Inflammatory macrophage treated with lipopolysaccharide for 4 hours (primary cell): ENCODE measurements at places on chromosomes 16 and 17.
A peak's percentile ranks its signal among the peaks of the same experiment; 100 is the strongest.

GRCh38 chr16:57133031-57133430 is 40.6 kb downstream of the CPNE2 start:
- no peak for DNase-seq

GRCh38 chr16:1026057-1026783 is 44.6 kb downstream of the SOX8 start:
- no peak for DNase-seq

- DNase-seq: peak; percentile 71
These were observed 92.0 kb upstream of the CDH5 start for GRCh38 chr16:66274335-66275110.

DNA sequence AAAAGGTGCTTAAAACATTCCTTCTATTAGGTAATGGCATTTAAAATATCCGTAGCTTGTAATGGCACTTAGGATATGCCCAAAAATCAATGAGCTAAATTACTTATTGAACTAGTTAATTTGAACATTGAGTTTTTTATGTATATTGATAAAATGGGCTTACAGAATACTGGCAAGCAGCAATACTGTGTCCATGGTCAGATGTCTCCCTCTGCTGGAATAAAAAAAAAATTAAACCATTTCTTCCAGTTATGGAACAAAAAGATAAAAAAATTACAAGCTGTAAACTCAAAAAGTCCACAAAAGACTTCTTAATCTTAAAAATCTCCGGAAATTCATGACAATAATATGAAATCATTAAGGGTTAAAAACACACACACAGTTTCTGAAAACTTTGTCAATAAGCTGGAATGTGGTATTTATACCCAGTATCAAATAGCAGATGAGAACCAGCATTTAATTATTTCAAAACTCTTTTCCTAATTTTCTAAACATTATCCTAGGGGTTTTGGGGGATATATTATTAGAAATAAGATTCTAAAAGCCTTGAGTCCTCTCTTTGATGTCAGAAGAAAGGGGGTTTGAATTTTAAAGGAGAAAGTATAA is 21.5 kb upstream of the PSMD7 start:
- peak; percentile 27 for DNase-seq

- no peak for DNase-seq
These were observed 21.4 kb upstream of the RPTOR start for GRCh38 chr17:80523054-80523744.

DNA sequence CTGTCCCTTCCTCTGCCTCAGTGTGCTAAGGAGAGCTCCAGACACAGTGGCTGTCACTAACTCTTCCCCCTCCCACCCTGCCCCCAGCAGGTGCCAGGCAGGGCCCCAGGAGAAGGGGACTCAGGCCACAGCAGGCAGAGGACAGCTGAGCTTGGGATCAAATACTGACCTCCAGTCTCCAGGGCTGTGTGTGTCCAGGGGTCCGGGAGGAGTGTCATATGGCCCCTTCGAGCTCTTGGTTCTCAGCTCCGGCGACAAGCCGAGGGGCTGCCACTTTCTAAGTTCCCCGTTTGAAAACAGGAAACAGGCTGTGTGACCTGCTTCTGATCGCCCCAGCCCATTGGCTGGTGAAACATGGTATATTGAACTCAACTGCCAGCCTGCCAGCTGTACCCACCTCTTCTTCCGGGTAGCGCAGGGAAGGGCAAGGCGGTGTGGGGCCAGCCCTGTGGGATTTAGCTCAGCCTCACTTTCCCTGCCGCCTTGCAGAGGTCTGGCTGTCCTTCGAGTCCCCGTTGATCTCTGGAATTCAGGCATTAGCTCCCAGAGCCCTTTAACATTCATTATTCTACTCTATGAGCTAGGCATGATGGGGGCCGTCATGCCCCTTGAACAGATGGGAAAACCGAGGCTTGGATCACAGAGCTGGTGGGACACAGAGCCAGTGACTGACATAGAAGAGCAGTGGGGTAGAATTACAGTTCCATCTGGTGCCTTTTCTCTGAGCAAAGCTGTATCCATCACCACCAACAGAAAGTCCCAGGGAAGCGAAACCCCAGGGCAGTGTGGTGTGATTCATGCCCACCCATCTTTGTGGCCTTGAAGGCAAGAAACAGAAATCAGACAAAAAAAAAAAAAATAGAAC is at the start of gene SNX20:
TSS of gene SNX20 (minus strand) at position 292 of the 865 bp plus-strand sequence. CDS start 3,786 bp downstream, outside the sequence.
- DNase-seq: peak; percentile 88

DNA sequence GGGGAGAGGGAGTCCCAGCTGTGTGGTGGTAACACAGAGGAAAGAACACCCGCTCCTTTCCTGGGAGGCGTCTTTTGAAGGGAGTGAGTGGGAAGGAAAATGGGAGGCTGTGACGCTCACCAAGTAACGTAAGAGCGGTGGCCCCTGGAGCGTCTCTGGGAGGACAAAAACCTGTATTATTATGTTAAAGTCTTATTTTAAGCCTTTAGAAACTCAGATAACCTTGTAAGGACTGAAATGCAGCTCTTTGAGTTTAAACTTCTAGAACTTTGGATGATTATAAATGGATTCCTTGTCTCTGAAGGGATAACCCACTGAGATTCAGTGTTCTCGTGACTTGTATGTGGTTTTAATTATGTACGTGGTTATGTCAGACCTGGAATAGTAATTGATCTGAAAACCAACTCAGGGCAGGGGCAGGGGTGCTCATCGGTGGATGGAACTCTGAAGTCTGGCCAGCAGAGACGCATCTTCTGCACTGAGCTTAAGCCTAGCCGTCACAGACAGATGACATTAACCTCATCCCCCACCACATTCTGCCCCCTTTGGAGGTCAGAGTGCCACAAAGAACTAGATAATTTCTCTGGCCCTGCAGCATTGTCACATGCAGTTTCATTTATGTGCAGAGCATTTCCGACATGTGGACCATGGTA is 41.8 kb upstream of the SLC12A3 start:
- no peak for DNase-seq

DNA sequence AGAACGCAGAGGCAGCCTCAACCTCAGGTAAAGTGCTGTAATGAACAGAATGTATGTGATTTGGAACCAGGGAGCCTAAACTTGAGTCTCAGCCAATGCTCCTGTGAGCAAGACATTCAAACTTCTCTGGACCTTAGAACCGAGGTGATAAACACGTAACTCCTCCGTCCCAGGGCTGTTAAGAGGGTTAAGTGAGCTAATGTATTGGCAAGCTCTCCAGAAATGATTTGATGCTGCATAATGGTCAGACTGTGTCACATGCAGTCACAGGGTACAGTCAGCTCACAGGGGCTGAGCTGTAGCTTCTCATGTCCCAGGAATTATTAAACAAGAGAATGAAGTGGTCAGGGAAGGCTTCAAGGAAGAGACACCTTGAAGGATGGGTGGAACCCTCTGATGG is 10.0 kb upstream of the SLC4A1 start:
- no peak for DNase-seq

DNA sequence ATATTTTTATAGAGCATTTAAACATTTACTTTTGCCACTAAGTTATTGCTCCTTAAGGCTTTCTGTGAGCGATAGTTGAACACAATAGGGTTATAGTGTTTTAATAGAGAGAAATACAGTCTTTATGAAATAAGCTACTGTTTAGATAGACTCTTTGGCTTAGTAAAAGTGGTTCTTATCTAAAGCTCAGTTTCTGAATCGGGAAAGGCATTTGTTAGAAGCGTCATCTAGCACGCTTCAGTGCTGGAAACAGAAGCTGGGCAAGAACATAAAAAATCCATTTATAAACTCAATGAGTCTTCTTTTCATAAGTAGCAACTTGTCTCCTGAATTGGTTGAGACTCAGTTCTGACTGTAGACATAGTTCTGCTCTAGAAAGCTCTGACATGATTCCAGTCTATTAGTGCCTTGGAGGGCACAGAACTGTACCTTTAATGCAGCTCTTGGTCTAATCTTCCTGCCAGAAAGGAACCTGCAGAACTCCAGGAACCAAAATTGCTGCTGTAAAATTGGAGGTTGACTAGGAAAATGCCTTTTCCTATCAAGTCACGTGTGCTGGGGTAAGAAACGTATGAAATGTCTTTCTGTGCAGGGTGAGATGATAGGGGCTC is 55.4 kb upstream of the DNAJA2 start:
- no peak for DNase-seq

DNA sequence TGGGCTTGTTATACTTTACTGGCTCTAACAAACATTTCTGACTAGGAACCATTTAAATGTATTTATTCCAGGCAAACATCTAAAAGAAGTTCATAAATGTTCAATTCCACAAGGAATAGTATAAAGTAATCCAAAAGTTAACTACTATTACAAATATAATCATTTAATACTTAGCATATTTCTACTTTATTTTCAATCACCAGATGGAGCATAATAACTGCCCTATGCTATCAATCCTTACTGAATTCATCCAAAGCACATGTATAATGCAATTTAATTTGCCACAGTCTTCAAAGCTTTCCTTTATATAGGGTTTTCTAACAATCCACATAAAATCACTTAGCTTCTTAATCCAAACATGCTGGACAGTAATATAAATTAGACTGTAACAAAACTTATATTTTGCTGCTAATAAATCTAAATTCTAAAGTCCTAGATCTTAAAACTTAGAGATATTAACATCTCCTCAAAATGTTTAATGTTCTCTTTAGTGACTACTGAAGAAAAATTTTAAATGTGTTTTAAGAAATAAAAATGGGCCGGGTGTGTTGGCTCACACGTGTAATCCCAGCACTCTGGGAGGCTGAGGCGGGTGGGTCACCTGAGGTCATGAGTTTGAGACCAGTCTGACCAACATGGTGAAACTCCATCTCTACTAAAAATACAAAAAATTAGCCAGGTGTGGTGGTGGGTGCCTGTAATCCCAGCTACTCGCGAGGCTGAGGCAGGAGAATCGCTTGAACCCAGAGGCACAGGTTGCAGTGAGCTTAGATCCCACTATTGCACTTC is 5.9 kb downstream of the MEIOB start:
- no peak for DNase-seq

- DNase-seq: peak; percentile 5
These were observed 700 bp downstream of the CCDC43 start for GRCh38 chr17:44688675-44689476.

GRCh38 chr17:64580384-64581315 is 73.9 kb downstream of the CEP95 start:
- DNase-seq: no peak

GRCh38 chr17:17205368-17206123 is 587 bp downstream of the PLD6 start:
- peak; percentile 19 for DNase-seq

- DNase-seq: no peak
These were observed 888 bp downstream of the CDH1 start for GRCh38 chr16:68737730-68738629.

DNA sequence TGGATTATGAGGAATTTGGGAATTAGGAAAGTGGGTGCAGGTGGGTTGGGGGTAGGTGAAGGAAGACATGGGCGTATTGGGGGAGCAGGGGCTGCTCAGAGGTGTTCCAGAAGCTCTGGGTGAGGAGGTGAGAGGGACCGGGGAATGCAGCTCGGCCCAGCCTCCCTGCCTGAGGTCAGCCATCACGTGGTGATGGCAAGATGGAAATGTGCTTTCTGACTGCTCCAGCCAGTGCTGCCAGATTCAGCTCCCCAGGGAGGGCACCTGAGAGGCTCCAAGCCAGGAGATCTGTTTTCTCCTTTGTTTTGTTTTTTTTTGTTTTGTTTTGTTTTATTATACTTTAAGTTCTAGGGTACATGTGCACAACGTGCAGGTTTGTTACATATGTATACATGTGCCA is 35.2 kb upstream of the STH start:
- DNase-seq: no peak

- DNase-seq: no peak
These were observed 200.6 kb downstream of the CBLN1 start for GRCh38 chr16:49081086-49081485.

GRCh38 chr16:81673432-81673831 is 105.7 kb upstream of the PLCG2 start:
- no peak for DNase-seq

GRCh38 chr17:75288770-75289114 is 491 bp downstream of the SLC25A19 start:
- DNase-seq: no peak

DNA sequence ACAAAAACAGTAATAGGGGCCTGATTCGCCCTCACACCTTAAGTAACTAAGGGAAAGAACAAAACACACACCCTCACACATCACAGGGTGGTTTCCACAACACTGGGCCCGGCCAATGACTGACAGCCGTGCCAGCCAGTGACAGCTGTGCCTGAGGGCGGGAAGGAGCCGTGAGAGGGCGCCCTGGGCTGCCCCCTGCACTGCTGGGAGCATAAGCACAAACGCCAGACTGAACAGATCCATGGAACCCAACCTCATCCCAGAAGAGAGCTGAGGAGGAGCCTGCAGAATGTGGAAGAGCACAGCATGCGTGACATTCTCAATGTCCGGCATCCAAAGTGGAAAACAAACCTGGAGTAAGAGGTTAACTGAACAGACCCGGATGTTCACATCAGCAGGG is 16.0 kb downstream of the CSNK1D start:
- DNase-seq: peak; percentile 36

DNA sequence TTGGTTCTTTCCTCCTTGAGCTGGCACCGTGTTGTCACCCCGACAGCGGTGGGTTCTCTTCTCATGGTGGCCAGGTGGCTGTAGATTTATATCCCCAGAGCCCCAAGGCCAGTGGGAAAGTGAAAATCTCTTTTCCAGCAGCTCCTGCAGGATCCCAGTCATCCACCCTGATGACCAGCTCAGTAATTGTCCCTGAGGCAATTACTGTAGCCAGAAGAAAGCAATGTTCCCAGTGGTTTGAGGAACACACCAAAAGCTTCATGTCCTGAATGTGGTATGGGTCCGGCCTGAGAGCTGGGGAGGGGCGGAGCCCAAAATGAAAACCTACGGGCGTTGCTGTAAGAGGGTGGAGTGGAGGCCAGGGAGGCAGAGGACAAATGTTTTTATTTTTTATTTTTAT is 69.0 kb downstream of the WSB1 start:
- no peak for DNase-seq

DNA sequence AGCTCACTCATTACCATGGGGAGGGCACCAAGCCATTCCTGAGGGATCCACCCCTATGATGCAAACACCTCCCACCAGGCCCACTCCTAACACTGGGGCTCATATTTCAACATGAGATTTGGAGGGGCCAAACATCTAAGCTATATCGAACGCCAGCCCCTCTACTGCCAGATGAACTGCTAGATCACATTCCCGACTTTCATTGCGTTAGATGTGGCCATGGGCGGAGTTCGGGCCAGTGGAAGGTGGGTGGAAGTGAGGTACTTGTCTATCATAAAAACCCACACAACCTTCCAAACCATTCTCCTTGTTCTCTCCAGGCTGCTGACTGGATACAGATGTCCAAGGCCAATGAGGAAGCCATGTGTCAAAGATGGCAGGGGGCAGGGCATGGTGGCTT is 27.0 kb upstream of the ANKRD40CL start:
- no peak for DNase-seq

DNA sequence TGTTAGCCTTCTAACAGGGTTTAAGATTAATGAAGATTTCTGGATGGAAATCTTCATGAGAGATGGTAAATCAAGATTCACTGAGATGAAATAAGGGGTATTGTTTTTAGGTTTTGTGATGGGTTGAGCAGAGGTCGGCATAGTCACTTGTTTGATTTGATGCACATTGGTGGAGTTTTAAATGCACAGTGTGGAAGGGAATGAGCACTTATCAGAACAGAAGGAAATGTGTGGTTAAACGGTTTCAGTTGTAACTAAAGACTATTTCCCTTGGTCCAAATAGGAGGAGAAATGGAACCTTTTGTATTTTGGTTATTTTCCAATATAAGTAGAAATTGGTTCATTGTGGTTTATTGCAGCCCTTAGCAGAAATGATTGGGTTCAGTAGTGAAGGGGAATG is 34.1 kb downstream of the CBFB start:
- no peak for DNase-seq

GRCh38 chr16:9259914-9260608 is 168.6 kb downstream of the HAPSTR1 start:
- no peak for DNase-seq
